Stimulated activated CD4-positive, alpha-beta T cell treated with anti-CD3 and anti-CD28 coated beads, Interleukin-12 subunit alpha, Interleukin-12 subunit beta, amount 100 ng/mL, for 48 hours (primary cell): ENCODE measurements at places on chromosomes 5 and 9.

DNA sequence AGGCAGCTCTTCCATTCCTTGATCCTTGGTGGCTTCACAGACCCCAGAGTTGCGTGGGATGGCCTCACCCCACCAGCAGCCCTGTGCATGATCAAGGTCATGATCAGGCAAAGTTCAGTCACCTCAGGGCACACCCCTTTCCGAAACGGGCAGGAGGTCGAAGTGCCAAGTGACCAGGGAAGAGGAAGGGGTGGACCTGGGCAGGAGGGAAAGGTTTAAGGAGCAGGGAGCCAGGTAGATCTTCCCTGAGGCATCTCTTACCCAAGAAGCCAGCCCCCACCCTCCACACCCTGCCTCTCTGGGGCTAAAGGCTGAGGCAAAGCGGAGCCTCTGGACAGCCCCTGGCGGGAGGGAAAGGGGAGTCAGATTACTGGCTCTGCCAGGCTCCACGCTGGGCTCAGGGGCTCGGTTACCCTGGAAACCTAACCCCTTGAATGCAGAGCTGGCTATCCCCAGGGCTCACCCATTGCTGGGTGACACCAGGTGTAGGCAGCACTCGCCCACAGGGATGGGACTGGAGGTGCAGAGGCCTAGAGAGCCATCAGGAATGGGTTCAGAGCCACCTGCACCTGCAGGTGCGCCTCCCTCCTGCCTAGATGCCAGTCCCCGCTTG lies 3.6 kb downstream of the MGAT4B start:
- DNase-seq = no peak

DNA sequence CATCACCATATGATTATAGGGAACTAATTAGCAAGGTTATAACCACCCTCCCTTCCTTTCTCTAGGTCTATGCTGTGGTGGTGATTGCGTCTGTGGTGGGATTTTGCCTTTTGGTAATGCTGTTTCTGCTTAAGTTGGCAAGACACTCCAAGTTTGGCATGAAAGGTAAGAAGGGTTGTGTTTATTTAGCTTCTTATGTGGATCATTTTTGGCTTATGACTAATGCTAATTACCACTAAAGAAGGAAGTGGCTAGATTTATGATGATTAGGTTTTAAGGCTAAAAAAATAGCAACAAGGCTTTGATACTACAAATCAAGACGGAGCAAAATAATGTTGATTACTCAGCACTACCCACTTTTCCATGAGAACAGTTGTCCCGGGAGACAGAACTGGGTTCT lies 82.4 kb downstream of the NTRK2 start:
- no peak for DNase-seq

GRCh38 chr9:71245651-71246050 lies 124.2 kb upstream of the TRPM3 start:
- no peak for DNase-seq

DNA sequence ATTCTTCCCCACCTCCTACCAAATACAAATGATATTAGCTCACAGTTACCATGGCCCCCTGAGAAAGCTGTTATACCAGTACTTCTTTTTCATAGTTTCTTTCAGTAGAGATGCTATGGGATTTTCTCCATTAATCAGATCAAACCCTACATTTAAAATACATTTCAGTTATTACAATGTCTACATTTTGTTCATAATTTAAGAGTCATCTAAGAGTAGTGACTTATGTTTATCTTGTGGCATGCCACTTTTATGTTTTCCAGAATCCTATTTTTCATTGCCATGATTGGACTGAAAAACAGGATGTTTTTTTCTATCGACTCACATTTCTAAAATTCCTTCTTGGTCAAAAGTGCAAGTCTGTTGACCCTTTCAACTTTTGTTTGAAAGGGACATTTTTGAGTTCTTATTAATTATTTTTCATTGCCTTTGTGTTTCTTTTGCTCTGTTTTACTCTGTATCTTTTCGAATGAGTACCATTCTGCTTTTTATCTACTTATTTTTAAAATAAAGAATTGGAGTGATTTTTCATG lies 77.4 kb upstream of the ANXA1 start:
- DNase-seq = no peak

DNA sequence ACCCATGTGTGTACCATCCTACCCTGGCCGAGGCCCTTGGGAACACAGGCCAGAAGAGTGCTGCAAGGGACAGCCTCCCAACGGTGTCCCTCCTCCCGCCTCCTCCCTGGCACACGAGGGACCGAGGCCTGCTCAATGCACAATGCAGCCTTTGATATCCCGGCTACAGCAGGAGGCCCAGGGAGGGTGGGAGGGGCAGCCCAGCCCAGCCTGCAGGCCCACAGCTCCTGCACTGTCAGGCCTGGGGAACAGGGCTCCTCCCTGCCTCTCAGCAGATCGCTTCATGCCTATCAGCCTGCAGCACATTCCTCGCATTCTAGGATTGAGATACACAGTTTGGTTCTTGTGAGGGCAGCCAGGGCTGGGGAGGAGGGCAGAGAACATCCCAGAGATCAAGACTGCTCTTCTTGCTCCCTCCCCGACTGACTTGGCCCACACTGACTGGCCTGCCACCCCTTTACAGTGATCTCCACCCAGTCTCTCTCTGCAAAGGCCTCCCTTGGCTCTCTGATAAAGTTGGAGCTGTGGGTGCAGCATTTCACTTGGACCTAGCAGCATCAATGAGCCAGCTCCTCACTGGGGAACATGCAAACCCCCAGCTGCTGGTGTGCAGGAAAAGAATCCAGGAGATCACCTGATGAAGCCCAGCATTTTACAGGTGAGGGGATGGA lies at the start of gene SH3TC2:
TSS of gene SH3TC2 (minus strand) at position 46 of the 671 bp plus-strand sequence. CDS start at position 6, 40 bp downstream.
- no peak for DNase-seq

DNA sequence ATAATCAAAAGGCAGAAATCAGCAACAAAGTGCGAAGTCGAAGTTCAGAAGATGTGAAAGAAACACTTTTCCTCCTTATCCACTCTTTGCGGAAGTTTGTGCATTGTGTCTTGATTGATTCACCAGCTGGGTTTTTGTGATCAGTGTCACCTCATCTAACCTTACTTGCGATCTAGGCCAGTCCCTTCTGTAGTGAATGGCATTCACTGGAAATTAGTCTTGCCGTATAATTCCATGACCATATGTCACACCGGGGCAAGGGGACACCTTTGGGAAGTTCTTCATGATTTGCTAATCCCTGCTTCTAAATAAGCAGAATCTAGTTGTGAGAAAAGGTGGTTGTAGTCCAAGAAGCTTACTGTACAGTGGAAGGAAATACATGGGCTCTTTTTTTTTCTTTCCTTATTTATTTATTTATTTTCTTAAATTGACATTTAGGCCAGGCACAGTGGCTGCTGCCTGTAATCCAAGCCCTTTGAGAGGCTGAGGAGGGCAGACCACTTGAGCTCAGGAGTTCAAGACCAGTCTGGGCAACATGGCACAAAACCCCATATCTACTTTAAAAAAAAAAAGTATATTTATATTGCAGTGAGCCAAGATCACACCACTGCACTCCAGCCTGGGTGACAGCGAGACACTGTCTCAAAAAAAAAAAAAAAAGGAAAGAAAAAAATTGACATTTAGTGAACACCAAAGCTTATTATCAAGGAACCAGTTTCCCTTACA lies 7.8 kb downstream of the RAI14 start:
- DNase-seq = no peak

GRCh38 chr9:115208501-115208900 lies 90.5 kb upstream of the TNC start:
- no peak for DNase-seq

DNA sequence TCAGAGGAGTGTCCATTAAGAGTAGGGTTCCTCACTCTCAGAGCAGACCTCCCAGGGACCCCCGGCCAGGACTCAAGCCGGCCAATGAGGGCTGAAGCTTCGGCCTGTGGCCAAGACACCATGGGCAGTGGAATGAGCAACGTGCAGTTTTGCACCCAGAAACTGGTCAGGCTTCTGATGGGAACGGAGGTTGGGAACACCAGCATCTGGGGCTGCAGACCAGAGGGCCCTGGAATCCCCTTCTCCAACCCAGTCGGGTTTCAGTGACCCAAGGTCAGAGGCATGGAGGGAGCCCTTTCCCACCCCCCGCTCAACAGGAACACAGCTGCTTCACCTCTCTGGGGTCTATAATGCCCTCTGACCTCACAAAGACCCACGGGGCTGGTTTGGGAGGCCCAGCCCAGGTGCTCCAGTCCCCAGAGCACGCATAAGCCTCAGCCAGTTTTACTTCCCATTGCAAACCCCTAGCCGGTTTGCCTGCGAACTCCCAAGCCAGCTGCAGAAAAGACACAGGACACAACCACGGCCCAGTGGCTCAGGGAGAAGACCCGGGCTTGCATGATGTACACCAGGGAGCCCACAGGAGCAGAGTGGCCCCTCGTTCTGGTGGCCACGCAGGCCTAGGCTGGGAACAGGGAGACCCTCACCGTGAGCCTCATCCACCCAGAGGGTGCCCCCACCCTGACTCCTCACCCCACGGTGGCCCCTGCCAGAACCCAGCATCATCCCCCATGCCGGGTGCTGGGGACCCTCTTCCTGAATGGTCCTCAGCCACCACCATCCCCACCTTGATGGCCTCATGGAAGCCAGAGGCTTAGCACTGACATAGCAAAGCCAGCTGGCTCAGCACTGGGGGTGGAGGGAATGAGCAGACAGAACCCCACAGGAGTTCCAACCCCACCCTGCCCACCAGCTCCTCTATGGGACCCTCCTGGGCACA lies 30.6 kb downstream of the VAV2 start:
- no peak for DNase-seq

- DNase-seq = peak; percentile 89
Observed at GRCh38 chr5:55712023-55712859, at the start of gene SLC38A9. TSS of gene SLC38A9 (minus strand) at chr5:55712324. CDS start at chr5:55697958, 14,366 bp downstream.

- peak; percentile 40 for DNase-seq
Observed at GRCh38 chr9:136546697-136547501, 1.1 kb upstream of the NOTCH1 start.

- DNase-seq = no peak
Observed at GRCh38 chr9:97348871-97349270, 41.4 kb downstream of the CCDC180 start.

DNA sequence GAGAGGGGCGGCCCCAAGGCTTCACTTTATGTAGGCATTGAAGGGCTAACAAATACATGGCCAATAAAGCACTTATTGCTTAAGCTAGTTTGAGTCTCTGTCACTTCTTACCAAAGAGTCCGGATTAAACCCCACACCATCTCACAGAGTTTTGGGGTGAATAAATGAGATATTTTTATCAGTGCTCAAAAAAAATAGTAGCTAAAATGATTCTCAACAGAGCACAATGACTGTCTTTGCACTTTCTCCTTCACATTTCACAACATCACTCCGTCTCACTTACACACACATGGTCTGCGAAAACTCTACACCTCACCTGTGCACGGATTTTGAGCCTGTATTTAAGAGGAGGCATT lies 92.9 kb downstream of the LMX1B start:
- DNase-seq = no peak

GRCh38 chr5:132094393-132095076 lies 20.9 kb downstream of the CSF2 start:
- no peak for DNase-seq

DNA sequence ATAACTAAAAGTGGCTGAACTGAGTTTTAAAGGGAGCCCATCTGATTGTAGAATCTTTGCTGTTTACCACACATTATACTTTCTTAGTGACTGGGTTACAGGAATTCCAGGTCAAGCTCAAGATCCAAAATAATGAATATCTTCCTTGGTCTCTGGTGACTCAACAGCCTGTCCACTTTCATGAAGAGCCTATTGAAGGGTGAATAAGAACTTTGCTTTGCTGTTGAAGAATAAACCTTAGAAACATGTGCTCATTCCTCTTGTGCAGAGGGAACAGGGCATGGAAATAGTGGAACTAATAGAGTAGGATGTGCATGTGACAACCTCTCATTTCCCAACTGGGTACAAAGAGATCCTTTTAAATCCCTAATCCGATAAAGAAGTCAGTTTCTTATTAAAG lies 21.4 kb downstream of the ALDH1A1 start:
- DNase-seq = no peak

DNA sequence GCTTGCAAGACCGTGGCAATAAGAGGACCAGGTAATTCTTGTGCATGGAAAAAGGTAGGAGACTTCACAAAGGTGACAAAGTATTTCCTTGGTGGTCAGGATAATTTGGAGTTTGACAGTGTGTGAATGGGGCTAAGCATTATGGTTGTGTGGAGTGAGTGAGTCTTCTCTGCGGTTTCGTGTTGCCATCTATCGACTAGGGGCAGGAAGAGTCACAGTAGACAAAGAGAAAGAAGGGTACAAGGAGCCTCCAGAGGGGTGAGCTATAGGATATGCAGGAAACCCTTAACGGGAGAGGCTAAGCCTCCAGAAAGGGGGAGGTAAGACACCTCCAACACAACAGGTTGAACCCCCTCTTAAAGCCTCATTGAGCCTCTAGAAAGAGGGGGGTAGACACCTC lies 64.0 kb upstream of the RANBP6 start:
- no peak for DNase-seq

DNA sequence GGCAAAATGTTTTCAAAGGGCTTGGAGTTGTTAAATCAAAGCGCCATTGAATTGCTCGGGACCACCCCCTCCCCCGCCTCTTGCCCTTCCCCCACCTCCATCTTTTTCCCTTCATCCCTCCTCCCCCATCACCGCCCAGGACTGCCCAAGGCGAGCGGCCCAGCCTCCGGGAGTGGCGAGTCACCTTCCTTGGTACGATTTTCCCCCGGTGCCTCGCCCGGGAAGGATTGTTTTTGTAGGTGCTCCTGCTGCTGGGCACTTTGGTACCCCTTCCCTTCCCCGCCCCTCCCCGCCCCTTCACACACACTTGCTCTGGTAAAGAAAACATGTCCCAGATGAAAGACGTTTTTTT lies 61.2 kb downstream of the TMEM174 start:
- no peak for DNase-seq
